AG09309 (cell line): ENCODE measurements at places on chromosomes 4 and X.

DNA sequence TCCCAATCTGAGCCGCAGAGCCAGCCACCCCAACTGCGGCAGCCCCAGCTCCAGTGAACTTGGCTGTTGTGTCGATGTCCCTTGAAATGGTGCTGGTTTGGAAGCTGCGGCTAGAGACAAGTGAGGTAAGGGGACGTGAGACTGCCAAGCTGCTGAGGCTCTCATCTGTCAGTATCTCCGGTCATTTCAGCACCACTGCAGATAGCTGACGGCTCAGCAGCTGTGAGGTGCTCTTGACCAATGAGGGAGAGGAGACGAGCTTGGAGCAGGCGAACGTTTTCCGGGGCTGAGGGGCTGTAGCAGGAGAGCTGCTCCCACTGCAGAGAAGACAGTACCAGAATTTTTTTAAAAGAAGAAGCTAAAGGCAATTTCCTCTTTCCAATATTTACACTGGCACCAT is 175.5 kb upstream of the CASK start:
- no peak for DNase-seq

DNA sequence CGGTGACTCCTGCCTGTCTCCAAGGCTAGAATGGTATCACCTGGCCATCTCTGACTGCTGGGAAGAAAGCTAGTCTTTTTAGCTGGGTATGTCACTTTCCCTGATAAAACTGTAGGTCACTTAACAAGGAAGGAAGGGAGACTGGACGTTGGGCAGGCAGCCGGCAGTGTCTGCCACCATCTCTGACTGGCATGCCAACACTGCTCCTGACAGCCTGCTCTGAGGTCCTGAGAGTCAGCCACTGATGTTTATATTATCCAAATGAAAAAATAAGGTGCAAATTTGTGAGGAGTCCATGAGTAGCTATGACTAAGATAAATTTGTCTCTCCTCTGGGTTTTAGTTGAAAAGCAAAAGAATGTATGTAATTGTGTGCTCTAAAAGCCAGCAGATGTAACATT is 77.2 kb downstream of the SNX25 start:
- no peak for DNase-seq

GRCh38 chr4:42643685-42644084 is 13.2 kb downstream of the ATP8A1 start:
- no peak for DNase-seq

GRCh38 chr4:100983426-100983825 is 363.9 kb downstream of the PPP3CA start:
- DNase-seq = no peak

DNA sequence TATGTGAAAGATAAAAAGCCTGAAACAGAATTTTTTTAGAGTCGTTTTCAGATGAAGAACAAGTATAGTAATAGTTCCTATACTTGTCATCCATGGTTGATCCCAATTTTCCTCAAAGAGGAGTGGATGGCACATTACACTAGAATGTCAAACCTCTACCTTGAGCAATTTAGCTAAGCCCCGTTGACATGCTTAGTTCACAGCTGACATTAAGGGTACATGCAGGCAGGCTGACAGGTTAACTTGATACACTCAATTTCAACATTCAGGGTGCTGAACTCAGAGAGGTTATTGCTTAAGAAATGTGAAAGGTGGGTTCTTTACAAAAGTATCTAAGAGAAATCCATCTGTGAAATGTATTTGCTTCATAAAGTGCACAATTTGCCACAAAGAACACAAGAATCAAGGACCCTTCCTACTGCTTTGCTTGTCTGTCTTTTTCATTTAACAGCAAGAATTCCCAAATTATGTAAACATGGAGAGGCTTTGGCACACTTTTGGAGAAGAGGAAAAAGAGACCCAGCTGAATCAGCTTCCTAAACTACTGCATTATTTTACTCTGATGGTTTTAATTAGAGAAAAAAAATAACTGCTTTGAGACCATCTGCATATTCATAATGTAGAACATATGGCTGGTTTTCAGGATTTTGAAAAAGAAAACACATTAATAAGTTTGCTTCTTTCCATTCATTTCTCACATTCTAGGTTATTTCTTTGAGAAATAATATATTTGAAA is 122.5 kb upstream of the DDIT4L start:
- no peak for DNase-seq
